Stimulated activated CD8-positive, alpha-beta memory T cell treated with anti-CD3 and anti-CD28 coated beads, Interleukin-7, amount 100 ng/mL, for 1 hour (primary cell): ENCODE measurements at places on chromosomes 13 and 19.
A peak's percentile ranks its signal among the peaks of the same experiment; 100 is the strongest.

GRCh38 chr19:35006999-35007365, 6.9 kb downstream of the GRAMD1A start:
- no peak for DNase-seq

- no peak for DNase-seq
Measured at GRCh38 chr19:57016076-57016475, 103.7 kb upstream of the USP29 start.

GRCh38 chr13:99258210-99258860, at the start of gene GPR18:
Gene GPR18 (minus strand): TSS chr13:99258379. CDS start chr13:99255872, 2,507 bp downstream.
- no peak for DNase-seq

DNA sequence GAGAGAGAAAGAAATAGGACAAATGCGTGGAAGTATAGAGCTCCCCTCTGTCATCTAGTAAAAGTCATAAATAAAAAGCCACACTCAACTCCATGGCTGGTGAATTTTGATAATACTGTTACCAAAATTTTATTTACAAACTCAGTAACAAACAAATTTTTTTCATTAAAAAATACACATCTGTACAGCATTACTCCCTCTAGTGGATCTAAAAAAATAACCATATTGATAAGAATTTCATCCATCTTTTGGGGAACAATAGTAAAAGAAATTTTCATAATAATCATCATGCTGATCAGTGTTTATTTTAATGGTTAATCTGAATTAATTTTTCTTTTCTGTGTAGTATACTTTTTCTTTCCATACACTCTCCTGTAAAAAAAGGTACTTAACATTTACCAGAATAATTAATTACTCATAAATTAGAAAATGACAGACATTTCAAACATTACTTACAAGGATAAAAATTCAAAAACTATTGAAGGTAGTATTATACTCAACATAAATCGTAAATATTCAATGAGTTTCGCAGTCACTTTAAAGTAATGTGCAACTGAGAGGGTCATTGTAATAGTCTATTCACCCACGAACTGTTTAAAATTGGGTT, 173.5 kb upstream of the LSM14A start:
- no peak for DNase-seq

- no peak for DNase-seq
Measured at GRCh38 chr19:54172471-54173358, at the start of gene TMC4. Gene TMC4 (minus strand): TSS chr19:54173160. CDS start chr19:54173117, 43 bp downstream.

DNA sequence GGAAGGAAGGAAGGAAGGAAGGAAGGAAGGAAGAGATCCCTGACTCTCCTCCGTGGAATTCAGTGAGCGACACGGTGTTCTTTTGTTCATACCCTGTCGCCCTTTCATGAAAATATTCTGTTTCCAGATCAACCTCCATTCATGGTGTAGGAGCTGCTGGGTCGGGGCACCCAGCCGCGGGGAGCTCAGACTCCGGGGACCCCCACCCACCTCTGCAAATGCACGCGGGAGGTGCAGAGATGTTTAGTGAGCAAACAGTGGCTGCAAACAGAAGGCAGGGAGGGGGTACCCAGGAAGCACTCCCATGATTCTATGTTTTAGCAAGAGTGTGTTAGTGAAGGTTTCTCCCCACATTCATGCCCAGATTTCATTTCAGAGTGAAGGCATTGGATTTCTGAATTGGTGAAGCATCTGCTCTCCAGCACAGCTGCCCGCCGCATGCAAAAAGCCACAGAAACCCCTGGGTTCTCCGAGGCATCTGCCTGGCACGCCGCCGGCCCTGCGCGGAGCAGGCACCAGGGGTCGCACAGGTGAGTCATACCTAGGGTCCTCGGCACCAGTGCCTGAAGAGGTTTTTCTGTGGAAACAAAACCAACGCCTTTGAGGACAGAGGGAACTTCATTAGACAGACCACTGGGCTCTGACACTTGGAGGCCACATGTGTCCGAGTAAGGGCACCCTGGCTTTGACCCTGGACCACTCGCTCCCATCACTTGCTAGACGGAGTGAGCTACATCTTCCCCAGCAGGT, 80.6 kb downstream of the ZNF557 start:
- no peak for DNase-seq

- DNase-seq, result no peak
Measured at GRCh38 chr13:48573213-48574007, 40.5 kb upstream of the RCBTB2 start.

GRCh38 chr13:23771956-23772355, 117.2 kb downstream of the MIPEP start:
- DNase-seq, result no peak

GRCh38 chr13:27442797-27443196, 7.6 kb downstream of the MTIF3 start:
- no peak for DNase-seq

DNA sequence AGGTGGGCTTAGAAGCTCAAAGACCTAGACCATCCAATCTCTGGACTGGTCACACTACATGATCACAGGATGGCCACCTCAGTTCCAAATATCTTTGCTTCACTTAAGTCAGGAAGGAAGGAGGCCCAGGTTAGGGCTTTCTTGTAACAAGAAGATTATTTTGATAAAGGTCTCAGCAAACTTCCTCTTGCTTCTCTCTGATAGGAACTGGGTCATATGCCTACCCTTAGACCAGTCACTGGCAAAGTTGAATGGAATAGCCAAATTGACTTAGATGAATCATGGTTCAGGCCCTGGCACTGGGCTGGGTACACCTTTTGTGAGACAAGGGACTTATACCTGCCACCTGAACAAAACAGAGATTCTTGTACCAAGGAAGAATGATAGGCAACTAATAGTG, 11.0 kb downstream of the FRY start:
- no peak for DNase-seq

- no peak for DNase-seq
Measured at GRCh38 chr13:100423375-100423774, 165.2 kb downstream of the GGACT start.

- DNase-seq, result no peak
Measured at GRCh38 chr13:27658546-27658945, 36.9 kb downstream of the POLR1D start.

DNA sequence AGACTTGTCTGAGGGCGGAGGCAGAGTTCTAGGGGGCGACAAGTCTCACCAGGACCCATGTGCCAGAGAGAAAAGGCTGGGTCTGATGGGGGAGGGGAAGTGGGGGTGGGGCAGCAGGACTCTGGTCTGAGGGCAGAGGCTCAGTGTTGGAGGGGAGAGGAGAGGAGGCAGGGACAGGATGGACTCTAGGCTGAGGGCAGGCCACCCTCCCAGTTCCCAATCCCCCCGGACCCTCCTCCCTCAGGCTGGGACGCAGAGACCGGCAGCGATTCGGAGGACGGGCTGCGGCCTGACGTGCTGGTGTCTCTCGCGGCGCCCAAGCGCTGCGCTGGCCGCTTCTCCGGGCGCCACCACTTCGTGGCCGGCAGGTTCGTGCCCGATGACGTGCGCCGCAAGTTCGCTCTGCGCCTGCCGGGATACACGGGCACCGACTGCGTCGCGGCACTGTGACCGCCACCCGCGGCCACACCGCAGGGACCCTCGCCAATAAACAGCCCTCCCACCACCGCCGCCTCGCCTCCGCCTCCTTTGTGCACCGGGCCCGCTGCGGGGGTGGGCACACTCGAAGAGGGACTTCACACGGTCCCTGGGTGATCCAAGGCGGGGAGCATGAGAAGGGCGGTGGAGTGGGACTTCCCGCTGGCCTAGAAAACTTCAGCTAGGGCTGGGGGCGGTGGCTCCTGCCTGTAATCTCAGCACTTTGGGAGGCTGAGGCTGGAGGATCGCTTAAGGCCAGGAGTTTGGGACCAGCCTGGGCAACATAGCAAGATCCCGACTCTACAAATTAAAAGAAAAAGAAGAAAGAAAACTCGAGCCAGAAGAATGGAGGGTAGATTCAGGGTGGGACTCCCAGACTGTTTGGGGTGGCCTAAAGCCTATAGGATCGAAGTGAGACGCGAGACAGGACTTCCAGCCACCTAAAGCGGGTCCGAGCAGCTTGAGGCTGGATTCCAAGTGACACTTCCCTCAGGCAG, 703 bp upstream of the CILP2 start:
- no peak for DNase-seq

DNA sequence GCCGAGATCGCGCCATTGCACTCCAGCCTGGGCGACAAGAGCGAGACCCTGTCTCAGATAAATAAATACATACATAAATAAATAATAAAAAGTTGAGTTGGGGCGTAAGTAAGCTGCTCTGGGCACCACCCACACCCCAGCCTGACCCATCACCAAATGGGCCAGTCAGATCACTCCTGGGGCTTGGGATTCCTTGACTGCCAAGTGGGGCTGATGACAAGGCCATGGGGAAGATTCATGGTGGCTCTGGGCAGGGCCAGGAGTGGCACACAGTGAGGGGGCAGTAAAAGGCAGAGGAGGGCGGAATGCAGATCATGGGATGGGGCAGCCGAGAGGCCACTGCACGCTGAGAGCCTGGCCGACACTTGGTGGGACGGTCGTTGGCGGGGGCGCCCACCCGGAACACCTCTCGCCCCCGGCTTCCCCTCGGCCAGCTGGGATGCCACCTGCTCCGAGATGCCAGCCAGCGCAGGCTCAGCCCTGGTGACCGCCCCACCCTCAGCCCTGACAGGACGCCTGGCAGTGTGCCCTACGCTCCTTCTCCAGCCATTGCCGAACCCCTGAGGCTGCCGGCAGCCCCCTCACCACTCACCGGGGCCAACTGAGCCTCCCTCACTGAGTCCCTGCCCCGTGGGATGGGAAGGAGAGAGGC, 10.9 kb downstream of the ZNF653 start:
- DNase-seq, result no peak

- no peak for DNase-seq
Measured at GRCh38 chr19:45484273-45484945, 12.4 kb downstream of the RTN2 start.

GRCh38 chr19:30390356-30390988, 18.3 kb downstream of the ZNF536 start:
- no peak for DNase-seq

GRCh38 chr13:70080012-70080411, 27.6 kb upstream of the ATXN8OS start:
- DNase-seq, result no peak

GRCh38 chr13:35818633-35819067, 312.5 kb downstream of the DCLK1 start:
- no peak for DNase-seq

- DNase-seq, result no peak
Measured at GRCh38 chr19:15506074-15506571, 2.2 kb upstream of the CYP4F22 start.

- DNase-seq, result peak; percentile 44
Measured at GRCh38 chr13:20525601-20526544, at the start of gene CRYL1. Gene CRYL1 (minus strand): TSS chr13:20525857. CDS start chr13:20525794, 63 bp downstream.

DNA sequence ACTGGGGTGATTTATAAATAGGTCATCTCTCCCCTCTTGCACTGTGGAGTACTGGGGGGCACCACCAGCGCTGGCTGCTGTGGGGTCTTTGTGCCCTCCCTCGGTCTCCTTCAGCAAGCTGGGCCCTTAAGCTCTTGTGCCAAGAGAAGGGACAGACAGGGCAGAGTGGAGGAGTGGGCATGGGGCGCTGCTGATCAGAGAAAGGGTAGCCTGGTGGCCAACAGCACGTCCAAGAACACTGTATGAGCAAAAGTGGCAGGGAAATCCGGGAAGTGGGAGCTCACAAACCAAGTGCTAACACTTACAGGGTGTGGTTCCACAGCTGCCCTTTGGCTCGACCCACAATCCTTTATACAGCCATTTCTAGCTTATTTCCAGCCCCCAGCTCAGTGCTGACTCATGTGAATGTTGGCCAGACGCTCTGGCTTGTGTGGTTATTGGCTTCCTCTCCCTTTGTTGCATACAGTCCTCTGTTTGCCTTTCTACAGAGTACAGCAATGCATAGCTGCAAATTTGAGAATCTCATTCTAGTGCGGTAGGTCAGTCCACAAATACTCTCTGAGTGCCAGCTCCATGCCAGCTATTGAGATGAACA, 298.8 kb downstream of the SHISA2 start:
- DNase-seq, result no peak

DNA sequence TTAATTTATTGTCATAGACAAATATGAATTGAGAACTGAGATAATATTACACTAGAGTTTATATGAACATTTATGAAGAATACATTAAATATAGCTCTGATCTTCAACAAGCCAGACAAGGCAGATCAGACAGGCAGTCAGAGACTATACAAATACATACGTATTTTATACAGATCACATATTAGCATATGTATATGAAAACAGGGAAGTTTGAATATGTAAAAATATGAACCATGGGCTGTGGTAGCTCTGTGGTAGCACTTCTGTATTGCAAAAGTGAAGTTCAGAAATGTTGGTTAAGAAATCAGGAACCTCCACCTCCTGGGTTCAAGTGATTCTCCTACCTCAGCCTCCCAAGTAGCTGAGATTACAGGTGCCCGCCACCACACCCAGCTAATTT, 20.7 kb downstream of the GPR180 start:
- DNase-seq, result no peak

GRCh38 chr13:102915393-102915930, 69.6 kb downstream of the ERCC5 start:
- DNase-seq, result no peak

- no peak for DNase-seq
Measured at GRCh38 chr19:6819323-6819722, 46.8 kb downstream of the VAV1 start.

GRCh38 chr13:23516190-23516589, 54.0 kb upstream of the TNFRSF19 start:
- DNase-seq, result no peak

DNA sequence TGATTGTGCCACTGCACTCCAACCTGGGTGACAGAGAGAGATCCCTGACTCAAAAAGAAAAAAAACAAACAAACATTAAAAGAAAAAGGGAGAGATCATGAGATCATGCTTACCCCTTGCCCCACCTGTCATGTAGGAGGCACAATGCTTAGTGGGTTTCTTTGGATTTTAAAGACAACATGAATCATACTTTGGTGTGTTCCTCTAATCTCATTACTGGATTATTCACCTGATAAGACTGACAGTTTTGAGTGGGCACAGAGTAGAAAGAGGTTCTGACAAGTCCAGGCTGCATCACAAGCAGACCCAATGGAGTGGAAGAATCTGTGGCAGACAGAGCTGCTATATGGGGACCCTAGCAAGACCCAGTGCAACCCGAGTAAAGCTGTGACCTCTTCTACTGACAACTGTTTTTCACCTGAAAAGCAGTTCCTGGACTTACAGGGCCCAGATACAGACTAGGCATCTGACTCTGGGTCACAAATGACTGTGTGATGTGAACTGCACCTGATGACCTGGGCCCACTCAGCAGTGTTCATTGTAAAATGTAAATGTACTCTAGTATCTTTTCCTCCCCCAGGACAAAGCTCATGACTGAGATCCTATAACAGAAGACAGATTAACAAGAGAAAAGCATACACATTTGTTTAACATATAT, 28.9 kb upstream of the USP12 start:
- no peak for DNase-seq

GRCh38 chr13:94992036-94992960, 280.0 kb upstream of the SOX21 start:
- no peak for DNase-seq

GRCh38 chr19:19670070-19670551, 1.5 kb downstream of the ZNF101 start:
- no peak for DNase-seq

- no peak for DNase-seq
Measured at GRCh38 chr13:107360010-107360409, 792.1 kb upstream of the ARGLU1 start.

DNA sequence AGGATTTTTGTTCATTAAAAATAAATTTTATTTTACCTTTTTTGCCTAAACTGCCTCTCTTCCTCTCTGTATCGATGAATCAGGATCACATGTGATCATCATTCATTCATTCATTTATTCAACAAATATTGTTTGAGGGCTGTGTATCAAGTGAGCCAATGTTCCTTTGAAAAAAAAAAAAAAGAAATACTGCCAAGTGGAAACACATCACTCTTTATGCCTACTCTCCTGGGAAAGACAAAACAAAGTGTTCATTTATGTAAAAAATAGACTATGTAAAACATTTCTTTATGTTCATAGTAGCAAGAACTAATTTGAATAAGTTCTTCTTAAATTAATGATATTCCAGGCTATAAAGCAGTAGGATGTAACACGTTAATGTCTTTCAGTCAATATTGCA, 233.1 kb downstream of the POSTN start:
- no peak for DNase-seq
